ENCODE measurements at places on chromosomes 1 and 21.

GRCh38 chr1:20654104-20654690 lies 7.0 kb downstream of the DDOST start:
- DNase-seq: no peak

GRCh38 chr1:19448491-19449439 lies 36.6 kb downstream of the CAPZB start:
- DNase-seq: no peak

GRCh38 chr1:19616489-19616888 lies 27.6 kb upstream of the NBL1 start:
- DNase-seq: no peak

DNA sequence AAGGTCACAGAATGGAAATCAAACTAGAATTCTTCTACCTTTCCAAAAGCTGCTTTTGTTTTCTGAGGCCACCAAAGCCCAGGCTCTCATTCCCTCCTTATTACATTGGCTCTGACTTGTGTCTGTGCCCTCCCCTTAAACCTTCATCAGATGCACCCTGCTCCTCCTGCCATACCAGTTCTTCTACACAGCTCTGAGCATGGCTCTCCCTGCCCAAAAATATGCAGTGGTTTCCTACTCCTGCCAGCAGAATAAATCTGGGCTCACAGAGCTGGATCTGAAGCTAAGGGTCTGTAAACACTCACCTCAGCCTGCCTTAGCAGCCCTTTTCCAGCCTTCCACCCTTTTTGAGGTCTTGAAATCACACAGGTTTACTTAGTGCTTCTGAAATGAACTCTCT lies 55.0 kb downstream of the TTC3 start:
- no peak for DNase-seq

DNA sequence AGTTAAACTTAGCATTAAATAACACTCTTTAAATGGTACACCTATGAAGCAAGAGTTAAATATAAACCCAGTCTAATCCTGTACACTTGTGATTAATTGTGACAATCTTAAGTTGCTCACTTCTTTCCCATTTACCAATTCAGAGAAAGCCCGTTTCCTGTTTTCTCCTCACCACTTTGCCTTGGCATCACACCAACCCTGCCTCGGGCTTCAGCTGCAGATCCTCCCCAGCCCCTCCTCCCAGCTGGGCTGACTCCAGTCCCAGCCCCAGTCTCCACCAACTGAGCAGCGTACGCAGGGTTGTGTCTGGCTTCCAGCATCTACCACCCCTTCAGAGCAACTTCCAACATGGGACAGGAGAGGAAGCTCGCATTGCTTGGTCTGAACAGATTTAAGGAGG lies 4.1 kb downstream of the PYCR2 start:
- no peak for DNase-seq

DNA sequence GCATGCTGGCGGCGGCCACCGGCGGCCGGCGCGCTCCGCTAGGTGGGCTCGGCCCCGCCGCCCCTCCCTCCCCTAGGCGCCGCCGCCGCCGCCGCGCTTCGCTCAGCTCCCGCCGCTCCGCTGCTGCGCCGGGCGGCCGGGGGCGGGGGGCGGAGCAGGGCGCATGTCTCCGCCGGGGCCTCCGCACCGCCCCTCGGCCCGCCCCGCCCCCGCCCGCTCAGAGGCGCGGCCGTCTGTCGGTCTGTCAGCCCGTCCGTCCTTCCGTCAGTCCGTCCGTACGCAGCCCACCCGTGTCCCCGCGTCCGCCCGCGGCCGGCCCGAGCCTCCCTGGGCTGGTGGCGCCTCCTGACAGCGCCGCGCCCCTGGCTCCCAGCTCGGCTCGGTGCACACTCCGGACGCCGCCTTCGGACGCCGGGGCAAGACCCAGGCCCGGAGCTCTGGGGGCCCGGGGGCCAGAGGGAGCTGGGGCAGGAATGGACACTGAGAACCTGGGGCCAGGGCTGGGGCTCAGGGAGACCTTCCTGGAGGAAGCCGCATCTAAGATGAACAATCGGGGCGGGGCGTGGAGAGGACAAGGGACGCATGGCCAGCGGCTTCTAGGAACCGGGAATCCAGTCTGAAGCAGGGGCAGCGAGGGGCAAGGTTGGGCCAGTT lies at the start of gene GPR153:
TSS of gene GPR153 (minus strand) at position 138 of the 654 bp plus-strand sequence. CDS start 6,193 bp downstream, outside the sequence.
- DNase-seq: no peak

GRCh38 chr1:36115200-36115669 lies 9.8 kb downstream of the COL8A2 start:
- DNase-seq: no peak

DNA sequence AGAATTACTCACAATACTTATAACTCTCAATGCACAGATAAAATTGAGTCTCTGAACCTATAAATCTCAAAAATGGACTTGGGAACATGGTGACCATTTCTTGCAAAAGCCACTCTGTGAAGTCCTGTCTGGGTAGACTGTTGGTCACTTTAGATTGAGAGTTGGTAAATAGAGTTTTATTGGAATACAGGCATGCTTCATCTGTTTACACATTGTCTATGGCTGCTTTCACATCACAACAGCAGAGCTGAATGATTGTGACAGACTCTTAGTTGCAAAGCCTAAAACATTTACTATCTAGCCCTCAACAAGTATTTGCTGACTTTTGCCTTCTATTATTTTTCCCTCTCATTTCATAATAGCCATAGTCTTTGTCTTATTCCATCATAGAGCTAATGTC lies 24.1 kb upstream of the ASPM start:
- no peak for DNase-seq

DNA sequence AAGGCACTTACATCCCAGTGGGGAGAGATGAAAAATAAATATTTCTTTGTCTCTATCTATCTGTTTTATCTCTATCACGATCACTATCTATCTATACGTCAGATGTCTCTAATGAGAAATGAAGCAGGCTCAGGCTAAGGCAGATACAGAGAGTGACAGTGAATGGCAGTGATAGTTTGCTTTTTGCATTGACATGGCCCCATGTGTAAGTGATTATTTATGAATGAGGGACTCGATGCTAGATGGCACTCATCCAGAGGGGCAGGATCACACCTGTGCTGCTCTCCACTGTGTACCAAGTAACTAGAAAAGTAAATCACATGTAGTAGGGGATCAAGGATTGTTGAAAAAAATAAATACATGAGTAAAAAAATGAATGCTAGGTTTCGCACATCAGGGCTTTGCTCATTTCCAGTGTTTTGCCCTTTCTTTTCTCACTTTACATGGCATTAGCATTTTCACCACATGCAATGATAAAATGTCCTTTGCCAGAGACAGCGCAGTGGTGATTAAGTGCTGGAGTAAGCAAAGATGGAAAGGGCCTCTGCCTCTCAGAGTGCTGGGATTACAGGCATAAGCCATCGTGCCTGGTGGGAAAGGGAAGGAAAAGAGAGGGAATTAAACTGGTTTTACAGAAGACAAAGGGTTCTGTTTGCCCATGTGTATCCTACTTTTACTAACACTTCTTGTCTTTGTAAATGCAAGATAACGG lies 16.5 kb downstream of the TBX19 start:
- DNase-seq: no peak

DNA sequence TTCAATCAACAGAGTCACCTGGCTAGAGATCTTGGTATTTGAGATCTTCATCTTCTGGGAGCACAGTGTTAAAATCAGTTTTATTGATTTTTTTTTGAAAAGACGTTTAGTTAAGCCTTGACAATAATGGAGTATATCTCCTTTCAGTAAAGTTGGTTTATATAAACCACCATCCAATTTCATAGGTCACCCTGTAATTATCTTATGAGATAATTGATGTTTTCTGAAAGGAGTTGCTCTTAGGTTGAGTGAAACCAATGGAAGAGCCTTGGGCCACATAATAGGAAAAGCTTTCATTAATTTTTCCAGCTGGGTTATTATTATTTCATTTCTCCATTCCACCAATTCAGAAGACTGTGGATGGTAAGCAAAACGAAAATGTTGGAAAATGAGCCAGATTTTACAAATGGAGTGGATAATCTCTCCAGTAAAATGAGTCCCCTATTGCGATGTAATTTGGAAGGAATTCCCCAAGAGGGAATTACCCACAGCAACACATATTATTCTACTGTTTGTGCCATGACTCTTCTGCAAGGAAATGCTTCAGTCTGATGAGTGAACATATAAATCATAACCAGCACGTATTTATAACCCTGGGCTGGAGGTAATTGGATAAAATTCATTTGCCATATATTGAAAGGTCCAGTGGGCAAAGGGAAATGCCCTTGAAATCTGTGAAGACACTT lies 46.2 kb upstream of the TINAGL1 start:
- DNase-seq: no peak

GRCh38 chr1:181159451-181160140 lies 71.1 kb downstream of the IER5 start:
- DNase-seq: no peak

GRCh38 chr1:117113199-117113598 lies 8.3 kb downstream of the TRIM45 start:
- DNase-seq: no peak

DNA sequence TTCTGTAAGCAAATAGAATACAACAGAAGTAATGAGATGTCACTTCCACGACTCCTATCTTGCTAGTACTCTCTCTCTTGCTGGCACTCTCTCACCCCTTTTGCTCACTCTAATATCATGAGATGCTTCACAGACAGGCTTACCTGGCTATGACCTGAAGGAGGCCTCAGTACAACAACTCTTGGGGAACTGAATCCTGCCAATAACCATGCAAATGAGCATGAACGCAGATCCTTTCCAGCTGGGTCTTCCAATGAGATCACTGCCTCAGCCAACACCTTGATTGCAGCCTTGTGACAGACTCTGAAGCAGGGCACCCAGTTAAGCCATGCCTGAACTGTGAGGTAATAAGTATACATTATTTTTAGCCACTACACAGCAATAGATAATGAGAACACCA lies 53.1 kb upstream of the ADAR start:
- DNase-seq: no peak

GRCh38 chr1:50328552-50328951 lies 94.7 kb downstream of the DMRTA2 start:
- no peak for DNase-seq

DNA sequence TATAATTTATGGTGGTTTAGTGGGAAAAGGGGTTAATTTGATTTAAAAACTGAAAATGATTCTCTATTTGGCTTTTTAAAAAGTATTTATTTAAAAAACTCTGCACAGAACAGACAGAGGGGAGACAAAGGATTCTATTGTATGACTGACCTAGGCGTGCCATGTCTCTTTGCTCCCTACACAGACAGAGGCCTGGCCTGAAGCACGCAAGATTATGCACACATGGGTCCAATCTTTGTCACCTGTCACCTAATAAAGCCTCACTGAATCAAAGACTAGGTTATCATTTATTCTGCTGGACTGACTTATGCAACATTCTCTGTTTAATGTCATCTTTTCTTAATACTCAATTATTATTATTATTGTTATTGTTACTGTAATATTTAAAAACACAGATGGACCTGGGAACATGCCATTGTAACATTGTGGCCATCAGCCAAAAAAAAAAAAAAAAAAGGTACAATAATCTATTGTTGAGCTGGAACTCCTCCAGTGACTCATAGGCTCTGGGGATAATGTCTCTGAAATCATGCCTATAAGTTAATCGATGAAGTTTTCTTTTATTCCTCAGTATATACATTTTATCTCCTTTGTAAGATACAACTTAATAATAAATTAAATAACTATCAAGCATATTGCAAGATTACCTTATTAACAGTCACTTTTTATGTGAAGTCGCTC lies 112.1 kb downstream of the RUNX1 start:
- DNase-seq: no peak

DNA sequence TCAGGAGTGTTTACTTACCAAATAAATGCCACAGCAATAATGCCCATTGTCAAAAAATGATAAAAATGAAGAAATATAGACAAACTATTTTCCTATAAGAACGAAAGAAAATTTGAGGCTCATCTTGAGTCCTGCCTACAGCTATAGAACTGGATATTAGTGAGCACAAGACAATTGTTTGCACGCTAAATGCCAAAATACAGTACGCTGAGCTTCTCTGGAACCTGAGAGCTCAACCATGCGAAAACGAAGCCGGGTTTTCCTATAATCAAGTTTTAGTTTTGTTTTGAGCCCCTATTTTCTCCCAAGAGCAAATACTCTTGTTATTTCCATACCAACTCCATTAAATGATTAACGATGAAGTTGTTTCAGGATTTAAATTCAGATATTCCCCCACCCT lies 42.0 kb upstream of the CCSAP start:
- no peak for DNase-seq

DNA sequence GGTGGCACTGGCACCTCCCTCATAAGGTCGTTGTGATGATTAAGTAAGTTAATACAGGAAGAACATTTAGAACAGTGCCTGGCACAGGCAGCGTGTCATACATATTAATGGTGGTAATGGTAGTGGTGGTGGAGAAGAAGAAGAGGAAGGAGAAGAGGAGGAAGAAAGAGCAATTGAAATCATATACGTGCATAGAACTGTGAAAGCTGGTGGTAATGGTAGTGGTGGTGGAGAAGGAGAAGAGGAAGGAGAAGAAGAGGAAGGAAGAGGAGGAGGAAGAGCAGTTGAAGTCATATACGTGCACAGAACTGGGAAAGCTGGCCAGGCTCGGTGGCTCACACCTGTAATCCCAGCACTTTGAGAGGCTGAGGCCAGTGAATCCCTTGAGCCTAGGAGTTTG lies 121.3 kb upstream of the HOOK1 start:
- DNase-seq: no peak

DNA sequence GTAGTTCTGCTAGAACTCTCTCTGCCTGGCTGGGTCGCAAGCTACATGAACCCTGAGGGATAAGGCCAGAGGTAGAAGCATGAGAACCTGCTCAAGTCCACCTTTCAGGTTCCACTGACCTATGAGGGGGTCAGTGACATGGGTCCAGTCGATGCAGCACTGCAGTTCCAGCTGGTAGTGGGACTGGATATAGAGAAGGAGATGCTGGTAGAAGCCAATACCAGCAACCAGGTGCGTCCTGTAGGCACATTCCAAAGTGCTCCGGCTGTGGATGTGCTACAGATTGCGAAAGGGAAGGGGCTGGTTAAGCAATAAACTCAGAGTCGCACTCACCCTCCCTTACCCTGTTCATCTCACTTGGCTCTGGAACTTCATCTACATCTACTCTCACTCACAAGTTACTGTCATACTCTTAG lies 5.7 kb downstream of the SMG5 start:
- DNase-seq: no peak

All from stimulated activated CD8-positive, alpha-beta memory T cell treated with anti-CD3 and anti-CD28 coated beads, Interleukin-15, amount 100 ng/mL, for 1 hour (primary cell).